Diencephalon (tissue), 1 donor: ENCODE measurements at places on chromosomes 2 and 18. TPM values are rescaled to one million over a fixed set of nuclear protein-coding genes. Genes with fewer than 3 reads are reported as not detected.

The OR6B2 gene
- not detected for total RNA-seq

The MATN3 gene
- 5.1 TPM for total RNA-seq

The ZNF521 gene
- 67.1 TPM for total RNA-seq

The SERPINB13 gene
- under 0.01 TPM for total RNA-seq

The KCNIP3 gene
- 12.7 TPM for total RNA-seq

The CHRNG gene
- total RNA-seq: not detected

The CD8B2 gene
- total RNA-seq: 0.69 TPM

The FRZB gene
- 5.5 TPM for total RNA-seq

The RGPD4 gene
- total RNA-seq: 0.23 TPM

The CNDP1 gene
- total RNA-seq: 0.23 TPM
